ENCODE measurements at places on chromosomes 13 and 19.

DNA sequence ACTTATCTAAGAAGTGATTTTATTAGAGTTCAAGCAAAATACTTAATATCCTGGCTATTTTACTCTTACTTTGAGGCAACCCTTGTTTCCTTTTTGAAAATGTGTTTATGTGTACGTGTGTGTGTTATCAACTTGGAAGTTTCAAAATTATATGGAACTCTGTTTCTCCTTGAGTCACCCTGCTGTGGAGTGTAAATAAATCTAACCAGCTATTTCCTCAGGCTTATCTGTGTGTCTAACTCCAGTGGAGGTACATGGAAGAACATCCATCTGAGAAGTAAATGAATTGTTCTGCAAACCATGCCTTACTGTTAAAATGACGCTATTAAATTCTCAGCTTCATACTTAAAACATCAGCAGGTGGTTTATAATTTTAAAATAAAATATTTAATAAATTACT is 583.4 kb upstream of the SLITRK5 start:
- DNase-seq: no peak

DNA sequence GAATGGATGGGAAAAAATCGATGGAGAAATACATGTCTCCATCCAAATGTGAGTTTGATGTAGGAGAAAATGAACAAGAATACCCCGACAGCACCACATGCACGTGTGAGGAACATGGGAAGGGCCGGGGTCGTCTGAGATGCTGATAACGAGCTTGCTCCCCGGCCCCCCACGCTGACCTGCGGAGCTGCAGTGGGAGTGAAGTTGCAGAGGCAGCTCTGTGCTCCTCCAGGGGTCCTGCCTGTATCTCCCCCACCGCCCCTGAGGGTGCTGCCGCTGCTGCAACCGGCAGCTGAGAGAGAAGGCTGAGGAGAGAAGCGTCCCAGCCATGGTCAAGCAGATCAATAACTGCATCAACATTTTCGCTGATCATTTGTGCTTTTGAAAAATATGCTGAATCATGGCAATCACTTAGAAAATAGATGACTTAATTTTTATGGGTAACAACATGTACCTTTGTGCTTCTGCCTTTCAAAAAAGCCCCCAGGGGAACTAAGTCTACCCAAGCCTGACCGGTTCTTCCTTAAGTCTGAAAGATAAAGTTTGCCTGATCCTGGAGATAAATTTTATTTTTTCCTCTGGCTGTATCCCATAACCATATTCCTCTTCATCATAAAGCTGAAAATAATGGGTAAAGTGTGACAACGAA is 18.2 kb upstream of the NAXD start:
- no peak for DNase-seq

DNA sequence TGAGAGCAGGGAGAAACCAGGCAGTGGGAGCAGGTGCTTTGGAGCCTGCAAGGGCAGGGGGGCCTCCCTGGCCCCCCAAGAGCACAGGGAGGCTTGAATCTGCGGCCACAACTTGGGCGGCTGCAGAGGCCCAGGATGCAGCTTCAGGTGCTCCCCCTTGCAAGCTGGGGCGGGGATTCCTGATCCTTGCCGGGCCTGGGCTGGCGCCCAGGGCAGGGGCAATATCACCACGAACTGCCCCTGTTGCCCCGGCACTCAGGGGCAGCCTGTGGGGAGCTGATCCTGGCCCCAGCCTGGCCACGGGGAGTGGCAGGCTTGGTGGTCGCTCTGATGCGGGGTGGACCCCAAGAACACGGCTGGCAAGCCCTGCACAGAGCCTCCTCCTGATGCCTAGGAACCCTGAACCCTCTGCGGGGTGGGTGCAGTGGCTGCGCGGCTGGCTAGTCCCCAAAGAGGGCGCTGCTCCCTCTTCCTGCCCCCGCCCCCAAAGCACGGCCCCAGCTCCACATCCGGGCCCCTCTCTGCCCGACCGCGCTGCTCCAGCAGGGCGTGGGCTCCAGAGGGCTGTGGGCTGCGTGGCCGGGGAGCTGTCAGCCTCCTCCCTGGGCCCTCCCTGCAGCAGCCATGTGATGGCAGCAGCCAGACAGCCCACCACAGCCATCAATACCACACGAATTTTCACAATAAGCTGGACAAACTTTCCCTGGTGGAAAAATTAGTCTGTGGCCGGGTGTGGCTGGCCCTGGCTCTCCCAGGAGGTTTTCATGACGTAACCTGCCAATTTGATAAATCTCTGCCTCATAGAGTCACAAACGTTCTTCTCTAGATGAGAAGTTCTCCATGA is 21.0 kb downstream of the TNFSF9 start:
- DNase-seq: peak; percentile 67

- DNase-seq: no peak
Observed at GRCh38 chr13:96904232-96904631, 90.0 kb downstream of the OXGR1 start.

DNA sequence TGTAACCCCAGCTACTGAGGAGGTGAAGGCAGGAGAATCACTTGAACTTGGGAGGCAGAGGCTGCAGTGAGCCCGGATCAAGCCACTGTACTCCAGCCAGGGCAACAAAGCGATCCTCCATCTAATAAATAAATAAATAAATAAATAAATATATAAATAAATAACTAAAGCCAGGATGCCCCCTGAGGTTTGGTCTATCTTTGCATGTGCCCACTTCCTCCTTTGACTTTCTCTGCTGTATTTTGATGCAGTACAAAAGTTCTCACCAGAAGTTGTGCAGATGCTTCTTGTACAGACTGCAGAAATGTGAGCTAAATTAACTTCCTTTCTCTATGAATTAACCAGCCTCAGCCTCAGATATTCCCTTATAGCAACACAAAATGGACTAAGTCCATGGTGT is 6.5 kb upstream of the N4BP2L2 start:
- no peak for DNase-seq

GRCh38 chr13:98133946-98134345 is 8.9 kb upstream of the FARP1 start:
- no peak for DNase-seq

- no peak for DNase-seq
Observed at GRCh38 chr19:34985249-34986022, 14.7 kb upstream of the GRAMD1A start.

GRCh38 chr19:38867171-38867780 is 10.8 kb downstream of the RINL start:
- no peak for DNase-seq

DNA sequence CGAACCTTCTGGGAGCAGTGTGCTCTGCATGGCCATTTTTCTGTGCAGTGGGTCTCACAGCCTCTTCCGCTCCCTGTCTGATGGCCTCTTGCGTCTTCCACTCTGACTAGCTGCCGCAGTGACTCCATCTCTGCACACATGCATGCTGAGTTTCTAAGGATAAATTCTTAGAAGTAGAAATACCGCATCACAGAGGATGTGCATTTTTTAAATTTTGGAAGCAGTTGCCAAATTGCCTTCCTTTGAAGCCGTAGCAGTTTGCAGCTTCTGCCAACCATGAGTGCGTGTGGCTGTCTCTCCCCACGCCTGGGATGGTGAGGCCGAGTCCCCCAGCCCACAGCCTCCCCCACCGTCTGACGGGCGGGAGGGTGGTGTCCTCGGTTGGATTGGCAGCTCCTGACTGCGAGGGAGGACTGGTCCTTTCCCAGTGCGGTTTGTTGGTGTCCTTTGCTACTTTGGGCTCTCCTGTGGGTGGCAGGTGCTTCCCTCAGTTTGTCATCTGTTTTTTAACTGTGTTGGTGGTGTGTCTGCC is 9.8 kb downstream of the FZR1 start:
- DNase-seq: no peak

- DNase-seq: no peak
Observed at GRCh38 chr13:66405908-66406802, 824.0 kb downstream of the PCDH9 start.

DNA sequence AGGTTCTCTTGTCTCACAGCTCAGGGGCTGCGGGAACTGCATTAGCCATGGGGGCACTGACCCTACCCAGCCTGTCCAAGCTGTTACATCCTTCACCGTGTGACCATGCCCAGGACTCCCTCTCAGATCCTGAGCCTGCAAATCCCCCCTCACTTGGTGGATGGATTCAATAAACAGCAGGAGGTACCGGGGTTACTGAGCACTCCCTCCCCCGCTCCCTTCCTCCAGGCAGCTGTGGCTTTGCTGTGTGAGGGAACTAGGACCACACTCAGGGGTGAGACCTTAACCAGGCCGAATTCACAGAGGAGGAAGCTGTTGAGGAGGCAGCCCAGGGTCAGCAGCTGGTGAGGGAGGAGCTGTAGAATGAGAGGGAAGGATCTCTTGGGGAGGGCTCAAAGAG is 27.0 kb upstream of the CEACAM1 start:
- no peak for DNase-seq

- DNase-seq: no peak
Observed at GRCh38 chr19:29529646-29530539, 4.1 kb downstream of the VSTM2B start.

- no peak for DNase-seq
Observed at GRCh38 chr13:44646044-44646443, 69.9 kb upstream of the TSC22D1 start.

DNA sequence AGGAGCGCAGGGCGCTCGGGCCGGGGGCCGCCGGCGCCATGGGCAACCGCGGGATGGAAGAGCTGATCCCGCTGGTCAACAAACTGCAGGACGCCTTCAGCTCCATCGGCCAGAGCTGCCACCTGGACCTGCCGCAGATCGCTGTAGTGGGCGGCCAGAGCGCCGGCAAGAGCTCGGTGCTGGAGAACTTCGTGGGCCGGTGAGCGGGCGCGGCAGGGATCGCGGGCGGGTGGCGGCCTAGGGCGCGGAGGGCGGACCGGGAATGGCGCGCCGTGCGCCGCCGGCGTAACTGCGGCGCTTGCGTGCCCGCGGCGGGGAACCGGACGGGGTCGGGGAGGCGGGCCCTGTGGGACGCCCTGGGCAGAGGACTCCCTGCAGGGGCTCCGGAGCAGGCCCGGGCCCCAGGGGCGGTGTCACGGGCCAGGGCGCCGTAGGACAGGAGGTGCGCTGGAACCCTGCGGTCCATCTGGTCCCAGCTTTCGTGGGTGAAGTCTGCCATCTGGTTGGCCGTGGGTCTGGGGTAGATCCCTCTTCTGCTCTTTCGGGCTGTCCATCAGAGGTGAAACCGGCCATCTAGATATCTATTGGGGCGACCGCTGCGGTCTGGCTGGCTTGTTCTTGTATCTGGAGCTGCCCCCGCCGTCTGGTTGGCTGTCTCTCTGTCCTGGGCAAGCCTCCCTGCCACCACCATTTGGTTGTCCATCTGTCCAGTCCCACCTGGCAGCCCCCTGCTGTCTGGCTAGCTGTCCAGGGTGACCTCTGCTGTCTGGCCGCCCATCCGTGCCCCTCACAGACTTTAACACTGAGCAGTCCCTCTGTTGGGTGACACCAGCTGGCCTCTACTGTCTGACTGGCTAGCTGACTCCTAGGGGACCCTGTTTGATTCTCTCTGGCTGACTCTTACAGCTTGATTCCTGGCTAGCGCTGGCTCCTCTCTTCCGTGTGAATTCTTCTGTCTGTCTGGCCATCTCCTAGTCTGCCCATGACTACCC is 622 bp downstream of the DNM2 start:
- peak; percentile 37 for DNase-seq

GRCh38 chr19:40578442-40578908 is 1.8 kb downstream of the SHKBP1 start:
- DNase-seq: no peak

DNA sequence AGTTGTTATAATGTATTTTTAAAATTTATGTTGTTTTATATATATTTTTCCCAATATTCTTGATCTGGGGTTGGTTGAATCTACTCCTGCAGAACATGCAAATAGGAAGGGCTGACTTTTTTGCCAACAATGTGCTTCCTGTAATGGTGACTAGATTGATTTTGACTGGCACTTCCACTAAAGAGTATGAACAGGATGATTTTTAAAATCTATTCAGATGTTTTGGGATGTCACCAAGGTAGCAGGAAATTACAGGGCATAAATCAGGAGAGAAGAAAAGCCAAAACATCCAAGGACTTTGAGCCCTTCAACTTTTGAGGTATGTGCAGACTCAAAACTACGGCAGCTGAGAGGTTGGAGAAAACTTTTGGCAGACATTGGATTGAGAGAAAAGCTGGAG is 1047.6 kb downstream of the SLITRK5 start:
- no peak for DNase-seq

GRCh38 chr13:40172878-40173277 is 493.6 kb downstream of the FOXO1 start:
- DNase-seq: no peak

GRCh38 chr19:8151767-8152035 is 2.3 kb upstream of the FBN3 start:
- DNase-seq: no peak

DNA sequence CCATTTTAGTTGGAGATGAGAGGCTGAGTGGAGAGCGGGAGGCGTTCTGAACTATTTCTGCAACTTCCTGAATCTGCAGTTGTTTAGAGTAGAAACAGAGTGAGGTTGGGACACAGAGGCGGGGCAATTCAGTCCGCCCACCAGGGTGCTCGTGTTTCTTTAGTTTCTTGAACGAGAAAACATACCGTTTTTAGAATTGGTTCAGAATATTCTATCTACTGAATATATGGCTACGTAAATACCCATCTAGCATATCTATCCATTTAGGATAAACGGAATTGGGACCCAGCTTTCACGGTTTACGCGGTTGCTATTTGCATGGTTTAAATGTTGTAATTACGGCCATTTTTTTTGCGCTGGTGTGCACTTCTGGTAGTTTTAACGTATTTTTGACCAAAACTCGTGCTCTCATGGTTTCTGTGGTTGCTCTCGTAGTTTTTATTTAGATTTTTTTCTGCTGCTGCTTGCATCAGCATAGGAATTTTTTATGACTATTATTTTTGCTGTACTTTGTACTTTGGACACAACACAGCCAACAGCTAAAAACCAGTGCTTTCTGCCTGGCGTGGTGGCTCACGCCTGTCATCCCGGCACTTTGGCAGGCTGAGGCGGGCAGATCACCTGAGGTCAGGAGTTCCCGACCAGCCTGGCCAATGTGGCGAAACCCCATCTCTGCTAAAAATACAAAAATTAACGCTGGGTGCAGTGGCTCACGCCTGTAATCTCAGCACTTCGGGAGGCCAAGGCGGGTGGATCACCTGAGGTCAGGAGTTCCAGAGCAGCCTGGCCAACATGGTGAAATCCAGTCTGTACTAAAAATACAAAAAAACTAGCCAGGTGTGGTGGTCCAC is 32.7 kb downstream of the TIMM13 start:
- no peak for DNase-seq

DNA sequence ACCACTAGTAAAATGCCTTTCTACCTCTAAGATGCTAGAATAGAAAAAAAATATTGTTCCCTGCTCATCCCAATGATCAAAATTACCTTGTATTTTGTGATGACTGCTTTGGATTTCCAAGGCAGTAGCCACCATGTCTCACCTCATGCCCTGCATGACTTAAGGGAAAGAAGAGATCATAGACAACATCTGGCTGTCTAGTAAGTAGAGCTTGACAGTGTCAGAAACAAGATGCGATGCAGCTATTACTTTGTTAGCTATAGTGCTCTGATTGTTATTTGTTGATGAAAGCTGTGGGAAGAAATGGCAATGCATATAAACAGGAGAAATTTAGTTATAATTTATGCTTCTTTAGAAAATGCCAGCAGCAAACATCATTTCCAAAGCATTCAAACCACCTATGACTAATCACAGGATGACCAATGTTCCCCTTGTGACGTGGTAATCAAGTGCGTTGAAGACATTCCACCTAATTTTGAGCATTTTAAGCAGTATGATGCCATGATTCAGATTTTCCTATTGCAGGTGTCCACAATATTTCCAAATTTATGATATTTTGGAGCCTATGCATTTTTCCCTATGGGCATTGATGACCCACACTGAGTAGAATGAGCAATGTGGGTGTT is 308.3 kb downstream of the KCNRG start:
- no peak for DNase-seq
